T-helper 9 cell (primary cell): ENCODE measurements at places on chromosomes 2 and 18.

- DNase-seq = no peak
Observed at GRCh38 chr2:216736326-216736725, 41.0 kb upstream of the IGFBP5 start.

DNA sequence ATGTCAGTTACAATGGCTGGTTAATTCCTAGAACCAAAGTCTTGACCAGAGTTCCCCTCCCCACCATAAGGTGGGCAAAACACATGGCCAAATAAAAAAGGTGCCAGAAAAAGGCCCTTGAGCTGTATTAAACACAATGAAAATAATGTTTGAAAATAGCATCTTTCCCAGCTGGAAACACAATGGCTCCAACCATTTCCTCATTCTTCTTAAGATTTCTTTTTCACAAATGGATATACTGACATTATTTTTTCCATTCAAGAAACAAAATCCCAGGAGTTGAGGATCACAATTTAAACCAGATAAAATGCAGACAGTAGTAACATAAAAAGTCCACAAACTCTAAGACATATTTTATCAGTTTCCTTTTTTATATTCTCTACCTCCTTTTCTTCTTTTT, 143.8 kb downstream of the EXOC6B start:
- DNase-seq = no peak

DNA sequence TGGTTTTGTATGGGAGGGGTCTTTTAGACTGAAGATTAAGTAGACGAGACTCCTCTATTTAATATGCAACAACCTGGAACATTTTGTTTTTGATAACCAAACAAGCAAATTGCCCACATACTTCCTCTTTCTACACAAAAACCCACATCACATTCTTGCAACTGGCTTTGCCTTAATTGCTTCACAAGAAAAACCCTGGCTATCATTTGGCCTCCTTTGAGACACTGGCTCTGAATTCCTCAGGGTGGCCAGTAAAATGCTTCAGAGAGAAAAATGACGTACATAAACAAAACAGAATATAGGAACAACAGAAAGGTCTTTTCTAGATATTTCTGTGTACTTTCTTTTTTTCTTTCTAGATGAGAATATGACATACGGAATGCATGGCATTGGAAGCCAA, 103.0 kb downstream of the TRIB2 start:
- no peak for DNase-seq

GRCh38 chr2:38430196-38430595, 53.1 kb upstream of the ATL2 start:
- DNase-seq = no peak

GRCh38 chr2:72431737-72432136, 284.1 kb upstream of the CYP26B1 start:
- DNase-seq = no peak
